Activated T-cell treated with anti-CD3 and anti-CD28 coated beads, Interleukin-2, amount 50 U/mL, for 72 hours (primary cell): ENCODE measurements at places on chromosomes 7 and 10.

DNA sequence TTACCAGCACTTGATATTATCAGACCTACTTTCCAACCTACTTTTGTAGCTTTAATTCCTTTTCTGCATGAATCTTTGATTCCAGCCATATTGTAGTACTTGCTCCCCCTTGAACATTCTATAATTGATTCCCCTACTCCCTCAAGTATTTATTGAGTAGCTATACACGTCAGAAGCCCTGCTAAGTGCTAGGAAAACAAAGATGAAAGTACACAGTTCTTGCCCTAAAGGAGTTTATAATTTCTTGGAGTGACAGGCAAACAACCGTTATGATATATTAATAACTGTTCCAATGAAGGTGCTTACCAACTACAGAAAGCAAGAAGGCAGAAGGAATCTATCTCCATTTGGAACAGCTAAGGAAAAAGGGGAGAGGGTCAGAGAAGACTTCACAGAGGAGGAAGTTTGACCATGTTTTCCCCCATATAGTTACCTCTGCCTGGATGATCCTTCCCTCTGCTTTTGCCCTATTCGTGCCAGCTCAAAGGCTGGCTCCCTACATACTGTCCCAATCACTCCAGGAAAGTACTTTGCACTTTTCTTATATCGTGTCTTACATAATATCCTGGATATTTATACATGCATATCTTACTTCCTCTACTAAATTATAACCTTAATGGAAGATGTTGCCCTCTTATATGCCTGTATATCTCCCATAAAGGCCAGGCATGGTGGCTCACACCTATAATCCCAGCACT lies 54.7 kb downstream of the SCD start:
- no peak for DNase-seq

GRCh38 chr10:52213321-52213752 lies 100.7 kb upstream of the DKK1 start:
- DNase-seq = no peak

- peak; percentile 38 for DNase-seq
These were observed 6.4 kb upstream of the TNRC18 start for GRCh38 chr7:5429857-5430611.

GRCh38 chr7:25347360-25348066 lies 119.2 kb upstream of the NPVF start:
- no peak for DNase-seq

GRCh38 chr7:3559278-3559677 lies 258.2 kb downstream of the SDK1 start:
- no peak for DNase-seq

DNA sequence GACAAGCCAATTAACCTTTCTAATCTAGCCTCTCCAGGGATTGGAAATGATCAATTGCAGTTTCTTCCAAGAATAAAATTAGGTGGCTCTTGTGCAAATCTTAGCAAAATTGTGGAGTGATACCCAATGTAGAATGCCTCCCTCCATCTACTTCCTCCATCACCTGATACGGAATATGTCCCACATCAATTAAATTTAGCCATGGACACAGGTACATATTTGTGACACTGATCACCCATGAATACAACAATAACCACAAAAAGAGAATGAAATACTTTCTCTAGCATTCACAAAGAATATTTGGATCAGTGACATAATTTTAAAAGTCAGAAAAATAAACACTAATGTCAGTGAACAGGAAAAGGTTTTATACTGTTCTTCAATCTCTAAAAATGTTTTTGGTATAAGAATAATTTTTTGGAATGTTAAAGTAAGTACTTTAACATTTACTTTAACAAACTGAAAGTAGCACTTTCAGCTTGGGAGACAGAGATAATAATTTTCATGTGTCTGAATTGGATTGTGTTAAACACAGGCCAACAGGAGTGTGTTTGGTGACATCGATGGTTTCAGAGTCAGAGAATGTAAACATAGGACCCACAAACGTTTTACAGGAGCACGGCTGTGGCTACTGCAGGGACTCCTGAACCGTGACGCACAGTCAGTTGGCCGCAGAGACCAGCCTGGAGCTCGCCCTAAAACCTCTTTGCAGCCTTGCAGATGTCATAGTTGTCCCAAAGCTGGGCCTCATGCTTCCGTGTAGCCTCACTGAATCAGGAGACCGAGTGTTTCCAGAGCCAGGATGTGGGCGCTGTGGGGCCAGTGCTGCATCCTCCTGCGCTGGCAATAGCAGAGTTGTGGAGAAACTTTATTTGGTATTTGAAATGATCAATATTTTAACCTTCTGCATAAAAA lies 7.2 kb downstream of the RBM20 start:
- DNase-seq = peak; percentile 31

- DNase-seq = no peak
These were observed 26.4 kb upstream of the MSS51 start for GRCh38 chr10:73459683-73460314.

- DNase-seq = no peak
These were observed 259.8 kb downstream of the KCNMA1 start for GRCh38 chr10:77377678-77378352.

DNA sequence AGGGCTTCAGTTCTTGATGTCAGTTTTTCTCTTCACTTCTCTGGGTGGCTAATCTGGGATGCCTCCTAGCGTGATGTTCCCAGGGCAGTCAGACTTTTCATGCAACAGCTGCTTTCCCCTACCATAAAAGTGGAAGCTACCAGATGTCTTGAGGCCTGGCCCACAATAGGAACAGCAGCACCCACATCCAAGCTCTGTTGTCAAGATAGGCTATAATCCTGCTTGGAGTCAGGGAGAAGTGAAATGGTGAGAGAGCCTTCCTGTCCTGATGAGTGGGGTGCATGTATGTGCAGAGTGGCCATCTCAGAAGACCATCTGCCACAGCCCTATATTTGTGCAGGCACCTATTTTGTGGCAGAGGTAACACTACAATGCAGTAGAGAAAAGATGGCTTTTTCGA lies 108.0 kb downstream of the HTR5A start:
- DNase-seq = no peak

DNA sequence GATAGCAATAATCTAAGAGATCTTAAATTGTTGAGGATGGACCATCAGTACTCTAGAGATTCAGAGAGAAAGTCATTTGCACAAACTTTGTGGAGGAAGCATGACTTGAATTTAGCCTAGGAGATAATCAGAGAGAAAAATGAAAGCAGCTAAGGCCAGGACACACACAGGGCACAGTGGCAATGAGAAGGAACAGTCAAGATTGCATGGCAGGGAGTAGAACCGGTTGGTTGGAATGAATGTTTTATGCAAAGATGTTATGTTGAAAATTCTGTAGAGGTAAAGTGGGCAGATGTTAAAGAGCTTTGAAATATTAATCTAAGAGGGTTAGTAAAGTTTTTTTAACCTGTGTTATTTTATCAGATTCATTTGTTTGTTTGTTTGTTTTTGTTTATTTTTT lies 521.8 kb downstream of the GATA3 start:
- no peak for DNase-seq

DNA sequence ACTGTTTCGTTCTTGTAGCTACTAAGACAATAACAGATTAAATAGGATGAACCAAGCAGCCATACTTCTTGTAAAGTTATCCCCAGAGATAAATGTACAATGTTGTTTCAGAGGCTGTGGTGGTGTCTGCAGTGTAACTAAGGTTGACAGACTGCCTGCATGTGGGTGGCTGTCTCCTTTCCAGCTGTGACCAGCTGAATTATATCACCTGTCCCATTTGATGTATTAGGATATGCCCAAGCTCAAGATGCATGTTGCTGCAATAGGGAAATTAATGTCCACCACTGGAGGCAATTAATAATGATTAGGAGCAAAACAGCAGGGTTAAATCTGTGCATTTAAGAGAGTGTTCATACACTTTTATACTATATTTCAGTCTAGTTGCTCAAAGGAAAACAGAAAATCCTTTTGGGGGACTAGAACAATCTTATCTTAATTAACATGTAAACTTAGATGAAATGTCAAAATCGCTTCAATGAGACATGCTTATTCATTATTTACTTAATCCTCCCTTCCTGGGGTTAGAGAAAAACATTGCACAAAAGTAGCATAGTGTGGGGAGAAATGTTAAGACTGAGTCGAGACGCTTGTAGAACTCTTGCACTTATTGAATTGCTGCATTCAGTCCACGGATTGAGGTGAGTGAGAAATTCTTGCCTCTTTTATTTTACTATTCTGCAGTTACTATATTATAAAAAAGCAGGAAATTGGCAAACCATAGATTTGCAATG lies 269.0 kb downstream of the SNX10 start:
- no peak for DNase-seq

DNA sequence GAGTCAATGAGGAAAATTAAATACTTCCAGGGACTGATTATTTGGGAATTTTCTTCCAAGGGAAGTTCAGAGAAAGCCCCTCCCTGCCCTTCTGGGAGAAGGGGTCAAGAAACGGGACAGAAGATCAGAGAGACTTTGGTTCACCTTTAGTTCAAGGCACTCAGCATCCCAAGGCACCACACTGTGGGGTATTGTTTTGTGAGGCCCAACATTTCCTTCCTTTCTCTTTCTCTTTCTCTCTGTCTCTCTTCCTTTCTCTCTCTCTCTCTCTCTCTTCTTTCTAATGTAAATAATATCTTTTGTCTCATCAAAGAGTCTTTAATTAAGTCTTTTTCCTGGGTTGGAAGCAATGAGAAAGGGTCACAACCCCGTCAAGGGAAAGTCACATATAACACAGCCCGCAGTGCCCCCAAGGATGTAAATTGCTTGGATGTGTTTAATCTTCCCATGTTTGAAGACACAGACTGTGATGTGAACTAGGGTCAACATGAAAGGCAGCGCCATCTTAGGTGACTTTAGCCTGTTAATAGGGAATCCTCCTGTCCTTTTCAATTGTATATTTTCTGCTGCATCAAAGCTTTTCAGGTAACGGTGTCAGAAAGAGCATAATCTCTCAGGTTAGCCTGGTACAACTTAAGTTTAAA lies 983.3 kb upstream of the C7orf33 start:
- no peak for DNase-seq

- peak; percentile 53 for DNase-seq
These were observed 13.7 kb downstream of the INPP5A start for GRCh38 chr10:132551093-132551807.

- no peak for DNase-seq
These were observed 58.4 kb downstream of the PTPRZ1 start for GRCh38 chr7:121931149-121931902.

GRCh38 chr10:21675157-21675796 lies 141.2 kb downstream of the MLLT10 start:
- DNase-seq = peak; percentile 51

DNA sequence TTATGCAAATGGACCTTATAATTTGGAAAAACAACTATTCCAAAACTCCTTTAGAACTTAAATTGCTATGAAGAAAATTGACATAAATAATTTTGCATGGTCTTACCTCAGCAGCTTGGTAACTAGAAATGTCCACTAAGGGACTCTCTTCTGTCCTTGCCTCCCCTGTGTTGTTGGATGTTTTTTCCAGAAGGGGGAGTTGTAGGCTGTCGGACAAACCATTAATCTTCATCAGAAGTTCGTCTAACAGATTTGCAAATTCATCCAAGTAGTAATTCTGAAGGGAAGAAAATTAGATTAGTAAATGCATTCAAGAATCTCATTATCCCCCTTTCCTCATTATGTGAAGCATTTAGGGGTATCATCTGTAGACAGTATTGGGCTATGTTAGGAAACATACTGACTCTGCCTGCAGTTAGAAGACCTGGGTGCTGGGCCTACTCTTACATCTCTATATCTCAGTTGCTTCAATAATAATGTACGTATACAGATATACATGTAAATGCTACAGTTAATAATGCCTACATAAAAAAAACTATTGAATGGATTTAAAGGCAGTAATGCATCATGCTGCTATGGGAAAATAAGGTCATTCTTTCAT lies 155.6 kb downstream of the PKD1L1 start:
- DNase-seq = no peak

DNA sequence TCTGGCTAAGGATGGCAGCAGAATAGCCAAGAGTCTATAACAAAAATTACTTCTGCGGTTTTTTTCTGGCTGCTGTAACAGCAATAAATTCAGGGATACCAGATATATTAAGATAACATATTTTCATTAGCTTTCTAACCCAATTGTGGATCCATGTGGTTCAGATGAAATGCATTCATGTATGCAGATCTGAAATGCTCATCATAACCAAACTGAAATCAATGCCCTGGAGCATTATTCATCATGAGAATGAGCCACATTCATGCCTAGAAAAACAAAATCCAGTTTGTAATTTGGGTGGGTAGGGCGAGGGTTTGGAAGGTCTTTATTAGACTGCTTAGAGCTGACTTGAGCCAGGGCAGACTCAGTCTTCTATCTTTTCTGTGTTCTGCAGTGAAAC lies 69.8 kb upstream of the SEMA3A start:
- no peak for DNase-seq

GRCh38 chr7:48628793-48629349 lies 295.5 kb upstream of the CDC14C start:
- no peak for DNase-seq

DNA sequence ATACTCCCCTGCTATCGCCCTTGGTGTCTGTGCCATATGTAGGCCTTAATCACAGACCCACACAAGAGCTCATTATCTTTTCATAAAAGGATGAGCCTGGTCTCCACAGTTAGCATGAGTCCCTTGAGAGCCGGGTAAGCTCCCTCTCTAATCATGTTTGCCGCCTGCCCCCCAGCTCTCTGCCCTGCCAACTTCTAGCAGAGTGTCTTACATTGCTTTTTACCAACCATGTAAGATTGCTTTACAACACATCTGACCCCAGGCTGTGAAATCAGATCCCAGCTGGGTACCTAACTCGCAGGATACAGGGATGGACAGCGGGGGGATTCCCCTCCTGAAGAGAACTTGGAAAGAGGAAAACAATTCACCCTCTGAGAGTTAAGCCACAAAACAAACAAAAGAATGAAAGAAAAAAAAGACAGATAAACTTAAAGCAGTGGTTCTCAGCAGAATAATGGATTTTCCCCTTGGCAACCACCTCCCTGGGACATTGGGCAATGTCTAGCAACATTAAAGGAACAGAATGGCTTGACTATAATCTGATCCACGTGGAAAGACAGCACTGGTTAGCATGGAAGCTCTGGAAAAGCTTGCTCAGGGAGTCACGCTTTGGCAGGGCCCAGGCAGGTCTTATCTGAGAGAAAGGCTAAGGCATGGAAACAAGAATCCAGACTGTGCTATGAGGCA lies 39.4 kb upstream of the ATOH7 start:
- DNase-seq = no peak

GRCh38 chr10:81108516-81109199 lies 571.0 kb downstream of the SH2D4B start:
- no peak for DNase-seq

DNA sequence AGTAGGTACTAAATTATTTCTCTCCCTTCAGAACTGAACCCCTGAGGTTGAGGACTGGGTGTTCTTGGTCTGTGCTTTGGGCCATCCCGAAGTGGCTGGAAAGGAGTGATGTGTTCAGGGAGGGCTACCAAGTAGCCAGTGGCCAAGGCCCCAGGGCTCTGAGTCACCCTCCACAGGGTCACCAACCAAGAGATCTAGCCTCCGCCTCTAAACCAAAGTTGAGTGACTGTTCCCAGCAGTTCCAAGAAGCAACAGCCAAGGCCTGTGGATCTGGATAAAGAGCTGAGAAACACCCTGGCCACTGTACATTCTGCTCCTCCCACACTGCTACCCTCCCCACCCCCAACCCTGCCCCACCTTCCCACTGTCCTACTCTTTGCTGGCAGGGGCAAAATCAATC lies 35.5 kb upstream of the KCNMA1 start:
- DNase-seq = no peak

GRCh38 chr10:51876503-51876902 lies 177.1 kb upstream of the CSTF2T start:
- no peak for DNase-seq
